ENCODE measurements at places on chromosomes 5 and 9. TPM values are rescaled to one million over a fixed set of nuclear protein-coding genes. Genes with fewer than 3 reads are reported as not detected.

- DNase-seq, result no peak
Measured at GRCh38 chr5:114050087-114050486, 311.8 kb upstream of the KCNN2 start.

- no peak for DNase-seq
Measured at GRCh38 chr5:80961376-80962281, 1.5 kb downstream of the RASGRF2 start.

- DNase-seq, result no peak
Measured at GRCh38 chr9:129761293-129761900, 8.6 kb upstream of the PTGES start.

The FAM221B gene
- not detected for total RNA-seq

The BRINP1 gene
- 0.13 TPM for total RNA-seq

The NXNL2 gene
- not detected for total RNA-seq

The KIAA1958 gene
- 2.0 TPM for total RNA-seq
